ENCODE measurements at places on chromosomes 5 and 9.

DNA sequence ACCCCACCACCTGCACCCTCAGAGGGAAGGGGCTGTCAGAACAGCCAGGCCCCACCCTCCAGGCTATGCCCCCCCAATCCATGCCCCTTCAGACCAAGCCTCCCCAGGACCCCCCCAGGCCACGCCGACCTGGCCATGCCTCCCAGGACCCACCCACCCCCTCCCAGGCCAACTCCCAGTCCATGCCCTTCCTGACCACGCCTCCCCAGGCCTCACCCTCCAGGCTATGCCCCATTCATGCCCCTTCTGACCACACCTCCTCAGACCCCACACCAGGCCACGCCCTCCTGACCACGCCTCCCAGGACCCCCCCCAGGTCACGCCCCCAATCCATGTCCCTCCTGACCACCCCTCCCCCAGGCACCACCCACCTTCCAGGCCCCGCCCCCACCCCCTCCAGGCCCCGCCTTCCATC is 27.6 kb downstream of the TPPP start:
- no peak for DNase-seq

GRCh38 chr5:76602094-76602726 is 21.0 kb downstream of the F2RL2 start:
- DNase-seq = no peak

DNA sequence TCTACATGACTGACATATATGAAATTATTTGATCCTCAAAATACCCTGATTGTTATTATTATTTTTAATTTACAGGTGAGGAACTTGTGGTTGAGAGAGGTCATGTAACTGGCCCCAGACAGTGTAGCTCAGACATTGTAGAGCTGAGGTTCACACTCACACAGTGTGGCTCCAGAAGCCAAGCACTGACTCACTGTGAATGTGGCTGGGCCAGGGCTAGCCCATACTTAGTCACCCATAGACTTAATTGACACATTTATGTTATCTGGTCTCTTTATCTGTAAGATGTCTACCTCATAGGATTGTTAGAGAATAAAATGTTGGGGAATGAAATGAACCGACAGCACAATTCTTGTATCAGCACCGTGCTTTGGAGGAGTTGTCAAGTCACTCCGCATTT is 24.9 kb upstream of the CCDC112 start:
- DNase-seq = no peak

- DNase-seq = no peak
Observed at GRCh38 chr5:169609716-169610115, 26.1 kb downstream of the SPDL1 start.

- DNase-seq = no peak
Observed at GRCh38 chr5:1542781-1543180, 19.0 kb upstream of the LPCAT1 start.

GRCh38 chr9:113675475-113675941 is 200.6 kb upstream of the ZNF618 start:
- DNase-seq = no peak

- DNase-seq = no peak
Observed at GRCh38 chr5:89105836-89106235, 222.9 kb upstream of the MEF2C start.

- DNase-seq = no peak
Observed at GRCh38 chr9:6484210-6484609, 71.2 kb downstream of the UHRF2 start.

DNA sequence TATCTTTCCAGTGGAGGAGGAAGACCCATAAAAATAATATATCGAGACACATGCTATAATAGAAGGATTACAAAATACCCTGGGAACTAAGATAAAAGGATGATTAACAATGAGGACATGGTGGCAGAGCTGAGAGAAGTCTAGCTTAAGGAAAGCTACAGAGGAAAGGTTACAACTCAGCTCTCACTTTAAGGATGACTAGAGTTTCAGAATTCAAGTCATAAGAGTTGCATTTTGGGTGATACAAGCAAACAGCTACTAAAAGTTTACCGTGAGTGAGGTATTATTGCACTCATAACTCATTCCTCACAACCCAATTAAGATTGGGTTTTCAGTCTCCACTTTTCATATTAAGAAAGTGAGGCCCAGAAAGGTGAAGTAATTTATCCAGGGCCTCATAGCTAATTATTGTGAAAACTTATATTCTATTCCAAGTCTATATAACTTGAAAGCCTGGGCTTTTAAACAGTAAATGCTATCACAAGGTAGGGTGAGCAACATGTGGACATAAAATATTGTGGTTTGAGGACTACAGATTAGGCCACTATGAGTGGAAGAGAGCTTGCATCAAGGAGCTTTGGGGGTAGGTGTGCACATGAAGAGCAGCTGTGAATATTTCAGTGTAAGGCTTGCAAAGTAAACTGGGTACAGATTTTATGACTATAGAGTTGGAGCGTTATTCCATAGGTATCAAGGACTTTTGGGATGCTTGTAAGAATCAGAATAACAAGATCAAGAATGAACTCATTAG is 28.0 kb downstream of the JAKMIP2 start:
- DNase-seq = no peak

DNA sequence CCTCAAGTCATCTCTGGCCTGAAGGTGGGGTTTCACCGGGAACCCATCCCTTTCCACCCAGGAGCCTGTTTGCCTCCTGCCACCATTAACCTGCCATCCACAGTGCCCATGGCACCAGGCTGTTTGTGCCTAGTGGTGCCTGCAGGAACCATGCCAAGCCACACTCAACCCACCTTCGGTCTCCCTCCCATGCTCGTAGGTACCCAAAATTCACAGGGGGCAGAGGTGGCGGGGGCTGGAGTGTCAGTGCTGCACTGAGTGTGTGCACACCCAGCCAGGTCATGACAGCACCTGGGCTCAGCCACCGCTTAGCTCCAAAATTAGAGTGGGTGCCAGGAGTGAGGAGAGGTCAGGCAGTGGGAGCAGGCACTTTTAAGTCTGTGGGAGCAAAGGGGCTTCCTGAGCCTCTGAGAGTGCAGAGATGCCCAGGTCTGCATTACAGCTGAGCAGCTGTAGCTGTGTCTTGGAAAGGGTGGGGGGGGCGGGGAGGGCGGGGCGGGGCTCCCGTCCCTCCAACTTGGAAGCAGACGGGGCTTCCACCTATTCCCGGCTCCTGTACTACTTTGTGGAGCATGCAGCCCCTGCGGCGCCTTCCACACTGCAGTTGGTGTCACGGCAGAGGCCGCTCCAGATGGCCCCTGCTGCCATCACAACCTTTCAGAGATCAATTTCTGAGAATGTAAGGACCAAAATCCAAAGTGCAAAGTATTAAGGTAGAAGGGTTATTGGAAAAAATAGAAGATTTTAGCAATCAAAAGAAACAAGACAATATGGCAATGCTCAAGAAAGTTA is 2396.8 kb upstream of the C9orf72 start:
- no peak for DNase-seq

GRCh38 chr5:124371111-124371706 is 375.2 kb downstream of the ZNF608 start:
- no peak for DNase-seq

GRCh38 chr5:90227683-90228082 is 181.9 kb downstream of the CETN3 start:
- no peak for DNase-seq

Measured in T-helper 1 cell (primary cell).